ENCODE measurements at places on chromosomes 3 and 15.

- no peak for DNase-seq
Observed at GRCh38 chr3:101813817-101814440, 34.9 kb downstream of the NXPE3 start.

- no peak for DNase-seq
Observed at GRCh38 chr15:85312929-85313331, 67.5 kb upstream of the AKAP13 start.

DNA sequence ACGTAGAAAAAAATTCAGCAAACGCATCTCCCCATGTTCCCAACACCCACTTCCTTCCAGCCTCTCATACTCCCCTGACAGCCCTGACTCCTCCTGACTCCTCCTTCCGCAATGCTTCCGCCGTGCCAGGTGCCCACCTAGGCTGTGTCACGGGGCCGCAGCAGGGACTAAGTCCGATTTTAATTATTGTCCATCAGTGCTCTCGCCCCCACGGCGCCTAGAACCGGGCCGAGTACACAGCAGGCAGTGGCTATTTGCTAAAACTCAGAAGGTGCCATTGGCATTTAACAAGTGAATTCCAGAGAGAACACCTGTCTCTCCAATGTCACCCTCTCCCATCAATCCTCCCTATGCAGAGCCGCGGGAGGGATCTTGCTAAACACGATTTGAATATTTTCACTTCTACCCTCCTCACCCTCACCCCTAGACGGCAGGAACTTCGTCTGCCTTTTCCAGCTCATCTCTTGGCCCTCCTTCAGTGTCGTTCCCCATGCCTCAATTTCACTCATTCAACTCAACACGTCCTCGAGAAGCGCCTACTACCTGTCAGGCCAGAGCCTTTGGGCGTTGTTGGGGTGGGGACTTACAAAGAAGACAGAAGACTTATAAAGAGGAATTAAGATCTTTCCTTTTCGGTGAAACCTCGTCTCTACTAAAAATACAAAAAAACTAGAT is 11.5 kb upstream of the SHF start:
- no peak for DNase-seq

DNA sequence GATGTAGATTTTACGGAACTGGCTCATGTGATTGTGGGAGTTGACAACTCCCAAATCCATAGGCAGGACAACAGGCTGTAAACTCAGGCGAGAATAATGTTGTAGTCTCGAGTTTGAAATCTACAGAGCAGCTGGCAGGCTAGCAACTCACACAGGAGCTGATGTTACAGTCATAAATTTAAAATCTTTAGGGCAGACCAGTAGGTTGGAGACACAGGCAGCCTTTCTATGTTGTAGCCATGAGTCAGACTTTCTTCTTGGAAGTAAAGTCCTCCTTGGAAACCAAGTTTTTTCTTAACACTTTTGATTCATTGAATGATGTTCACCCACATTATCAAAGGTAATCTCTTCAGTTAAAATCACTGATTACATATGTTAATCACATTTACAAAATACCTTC is 89.1 kb upstream of the ALCAM start:
- DNase-seq: no peak

GRCh38 chr15:83954506-83954905 is 281.1 kb upstream of the GOLGA6L4 start:
- DNase-seq: no peak

GRCh38 chr15:29433507-29434248 is 164.1 kb upstream of the NSMCE3 start:
- no peak for DNase-seq
